ENCODE measurements at places on chromosomes 1 and 21.

- DNase-seq, result no peak
Observed at GRCh38 chr1:145878724-145879123, 6.9 kb downstream of the ANKRD35 start.

DNA sequence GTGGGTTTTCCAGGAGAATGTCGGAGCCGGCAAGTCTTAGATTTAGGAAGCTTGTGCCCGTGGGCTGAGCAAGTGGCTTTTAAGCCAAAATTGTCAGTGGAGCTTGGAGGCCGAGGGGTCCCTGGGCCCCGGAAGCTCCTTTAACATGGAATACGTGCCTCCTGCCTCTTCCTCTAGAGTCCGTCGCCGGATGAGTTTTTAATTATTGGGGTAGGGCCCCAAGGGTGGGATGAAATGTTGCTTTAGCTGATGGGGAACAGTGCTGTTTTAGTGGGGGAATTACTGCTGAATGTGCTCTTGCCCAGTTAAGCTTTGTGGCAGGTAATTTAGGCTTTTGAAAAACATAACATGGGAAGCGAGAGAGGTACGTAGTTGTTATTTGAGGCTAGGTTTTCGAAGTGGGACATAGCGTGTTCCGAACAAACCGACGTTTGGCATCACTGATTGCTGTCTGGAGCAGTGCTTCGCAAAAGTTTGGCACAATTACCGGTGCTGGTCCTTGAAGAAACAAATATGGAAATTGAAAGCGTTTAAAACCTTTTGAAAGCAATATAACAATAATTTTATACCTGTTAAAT, 786 bp downstream of the RPL5 start:
- no peak for DNase-seq

- no peak for DNase-seq
Observed at GRCh38 chr1:172770071-172770470, 111.2 kb downstream of the FASLG start.

DNA sequence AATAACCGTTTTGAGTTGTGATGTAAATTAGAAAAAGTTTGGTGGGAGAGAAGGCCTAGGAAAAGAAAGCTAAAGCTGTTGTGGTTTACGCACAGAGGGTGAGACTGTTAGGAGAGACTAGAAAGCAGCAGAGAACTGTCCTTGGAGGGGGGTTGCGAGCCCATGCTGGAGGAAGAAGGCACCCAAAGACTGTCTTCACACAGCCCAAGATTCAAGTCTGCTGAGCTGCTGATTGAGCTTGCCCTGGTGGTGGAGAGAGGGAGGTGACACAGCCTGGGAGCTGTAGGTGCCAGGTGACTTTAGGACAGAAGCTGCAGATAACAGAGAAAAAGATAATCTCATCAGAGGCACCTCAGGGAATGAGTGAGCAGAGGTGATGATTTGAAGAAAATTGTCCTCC, 18.3 kb upstream of the TLR5 start:
- no peak for DNase-seq

- no peak for DNase-seq
Observed at GRCh38 chr1:109517337-109517736, 7.8 kb upstream of the AMIGO1 start.
